ENCODE measurements at places on chromosomes 16 and 17.
A peak's percentile ranks its signal among the peaks of the same experiment; 100 is the strongest.

- DNase-seq = no peak
Observed at GRCh38 chr17:20781260-20781659, 201.7 kb downstream of the CDRT15L2 start.

- DNase-seq = no peak
Observed at GRCh38 chr17:57201481-57201880, 54.8 kb upstream of the MSI2 start.

DNA sequence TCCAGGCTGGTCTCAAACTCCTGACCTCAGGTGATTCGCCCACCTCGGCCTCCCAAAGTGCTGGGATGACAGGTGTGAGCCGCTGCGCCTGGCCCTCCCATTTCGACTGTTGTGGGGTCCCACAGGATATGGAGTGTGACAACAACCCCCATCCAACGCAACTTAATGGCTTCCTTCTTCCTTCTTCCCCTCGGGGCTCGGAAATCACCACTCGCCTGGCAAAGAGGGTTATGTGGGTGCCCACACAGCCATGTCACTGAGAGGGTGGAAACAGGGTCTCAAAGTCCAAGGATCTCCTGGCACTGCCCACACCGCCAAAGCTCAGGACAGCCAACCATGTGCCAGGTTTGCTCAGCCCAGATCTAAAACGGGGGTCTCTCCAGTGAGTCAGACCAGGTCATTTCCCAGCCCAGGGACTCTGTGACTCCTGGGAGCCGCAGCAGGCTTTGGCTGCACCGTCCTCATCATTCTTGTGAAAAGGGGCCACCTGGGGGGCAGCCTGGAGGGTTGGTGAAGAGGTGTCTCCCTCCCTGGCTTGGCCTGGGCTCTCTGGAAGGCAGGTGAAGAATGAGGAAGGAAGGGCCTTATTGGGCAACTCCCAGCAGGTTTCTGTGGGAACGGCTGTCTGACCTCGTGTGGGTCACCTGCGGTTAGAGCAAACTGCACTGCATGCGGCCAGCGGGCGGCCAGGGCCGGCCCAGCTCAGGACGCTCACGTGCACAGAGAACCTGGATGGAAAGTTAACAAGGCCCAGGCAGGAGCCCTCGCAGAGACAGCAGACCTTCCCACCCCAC is 25.3 kb upstream of the LITAF start:
- no peak for DNase-seq

DNA sequence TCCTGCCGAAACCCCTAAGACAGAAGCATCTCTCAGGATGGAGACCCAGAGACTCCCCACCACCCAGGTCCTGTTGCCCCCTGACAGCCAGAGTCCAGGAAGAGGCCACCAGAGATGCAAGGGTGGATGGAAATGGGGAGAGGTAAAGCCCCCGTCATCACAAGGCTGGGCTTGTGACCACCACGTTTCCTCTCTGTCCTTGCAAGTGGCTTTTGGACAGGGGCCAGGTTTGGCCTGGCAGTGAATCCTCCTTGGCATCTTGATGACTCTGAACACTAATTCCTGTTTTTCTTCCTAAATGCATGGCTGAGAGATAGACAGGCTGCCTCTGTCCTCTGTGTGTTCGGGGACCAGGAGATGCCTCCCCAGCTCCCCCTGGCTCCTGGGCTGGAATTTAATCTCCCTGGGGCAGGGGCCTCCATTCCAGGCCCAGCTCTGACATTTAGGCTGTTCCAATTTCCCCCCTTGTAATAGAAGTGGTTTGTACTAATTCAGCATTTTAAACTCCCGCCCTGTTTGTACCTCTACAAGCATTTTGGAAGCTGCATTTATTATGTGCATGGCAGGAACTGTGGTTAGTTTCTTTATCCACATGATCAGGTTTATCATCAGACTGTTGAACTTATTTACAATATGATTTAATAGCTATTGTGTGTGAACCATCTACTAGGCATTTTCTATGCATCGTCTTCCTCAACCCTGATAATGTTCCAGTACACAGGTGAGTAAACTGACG is 116.1 kb upstream of the IRX6 start:
- no peak for DNase-seq

DNA sequence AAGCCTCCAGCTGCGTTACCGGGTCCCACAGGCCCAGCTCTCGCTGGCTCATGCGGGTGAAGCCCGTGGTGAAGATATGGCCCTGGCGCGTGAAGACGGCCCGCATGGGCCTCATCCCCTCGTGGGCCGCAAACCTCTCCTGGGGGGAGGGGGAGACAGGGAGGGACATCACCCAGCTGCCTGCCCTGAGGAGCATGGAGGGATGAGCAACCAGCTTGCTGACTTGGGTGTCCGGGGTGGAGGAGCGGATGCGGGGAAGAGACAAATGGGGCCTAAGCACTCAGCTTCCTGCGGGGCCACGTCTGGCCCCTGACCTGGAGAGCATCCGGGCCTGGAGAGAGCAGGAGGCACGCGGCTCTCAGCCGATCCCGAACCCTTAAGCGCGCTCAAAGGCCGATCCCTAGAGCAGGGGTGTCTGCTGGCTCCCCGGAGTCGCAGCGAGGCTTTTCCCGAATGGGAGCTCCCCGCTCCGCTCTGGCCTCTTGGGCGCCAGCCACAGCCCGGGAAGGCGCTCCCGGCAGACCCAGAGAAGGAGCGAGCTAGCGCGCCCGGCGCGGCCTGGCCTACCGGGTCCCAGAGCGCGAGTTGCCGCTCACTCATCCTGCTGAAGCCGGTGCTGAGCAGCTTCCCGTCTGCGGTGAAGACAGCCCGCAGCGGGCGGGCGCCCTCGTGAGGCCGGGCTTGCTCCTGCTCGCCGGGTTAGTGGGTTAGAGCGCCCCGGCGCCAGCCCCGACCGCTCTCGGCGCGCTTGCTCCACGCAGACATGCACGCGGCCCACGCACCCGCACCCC is 5.0 kb downstream of the CORO6 start:
- DNase-seq = peak; percentile 76

- DNase-seq = no peak
Observed at GRCh38 chr17:28997806-28998205, 8.0 kb downstream of the SEZ6 start.

GRCh38 chr17:82605939-82606600 is 42.2 kb downstream of the WDR45B start:
- no peak for DNase-seq

DNA sequence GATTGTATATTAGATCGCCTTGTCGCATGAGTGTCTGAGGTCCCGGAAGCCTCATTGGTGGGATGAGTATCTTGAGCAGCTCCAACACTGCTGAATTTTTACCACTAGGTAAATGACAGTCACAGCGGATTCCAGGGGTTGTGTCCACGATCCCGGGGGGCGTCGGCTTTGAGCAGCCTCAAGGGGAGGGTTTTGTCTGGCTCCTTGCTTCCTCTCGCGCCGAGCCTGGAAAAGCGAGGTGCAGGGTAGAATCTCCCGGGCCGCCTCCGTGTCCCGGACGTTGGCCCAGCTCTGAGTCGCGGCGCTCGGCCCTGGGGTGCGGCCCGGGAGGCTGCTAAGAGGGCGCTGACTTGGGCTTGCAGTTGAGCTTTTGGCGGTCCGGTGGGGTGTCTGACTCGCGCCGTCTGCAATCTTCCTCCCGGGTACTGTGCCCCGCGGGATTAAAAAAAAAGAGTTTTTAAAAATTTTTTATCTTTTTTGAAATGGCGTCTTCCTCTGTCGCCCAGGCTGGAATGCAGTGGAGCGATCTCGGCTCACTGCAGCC is 4.5 kb downstream of the OR1F1 start:
- DNase-seq = no peak
